Right atrium auricular region (tissue), 2 donors: ENCODE measurements at places on chromosomes 3 and 15.

DNA sequence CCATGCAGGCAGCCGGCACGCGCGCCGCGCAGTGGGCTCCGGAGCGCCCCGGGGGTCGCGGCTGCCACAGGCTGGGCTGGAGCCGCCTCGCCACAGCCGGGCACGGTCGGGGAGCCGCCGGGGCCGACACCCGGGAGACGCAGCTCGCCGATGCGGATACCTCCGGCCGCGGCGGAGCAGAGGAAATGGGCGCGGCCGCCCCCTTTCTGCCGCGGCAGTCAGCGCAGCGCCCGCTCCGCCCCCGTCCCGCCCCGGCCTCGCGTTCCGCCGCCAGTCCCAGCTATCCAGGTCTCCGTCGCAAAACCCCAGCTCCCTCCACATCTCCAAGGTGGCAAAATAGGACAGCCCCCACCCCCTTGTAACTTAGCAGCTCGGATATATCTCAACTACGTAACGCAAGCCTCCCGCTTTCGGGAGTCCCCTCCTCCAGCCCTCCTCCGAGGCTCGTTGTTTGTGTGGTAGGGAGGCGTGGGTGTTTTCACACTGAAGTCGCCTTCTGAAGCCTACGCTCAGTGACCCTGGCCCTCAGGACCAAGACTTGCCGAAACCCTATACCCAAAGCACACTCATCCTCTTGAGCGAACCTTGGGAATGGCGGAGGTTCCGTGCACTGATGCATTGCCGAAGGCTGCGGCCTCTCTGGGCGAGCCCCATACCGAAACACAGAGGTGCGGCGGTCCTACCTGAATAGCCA, at the start of gene SH3BP5:
Gene SH3BP5, minus strand, starts transcription at position 182 of the 694 bp plus-strand sequence. Its CDS starts 178 bp downstream, at position 4.
- peak; percentile 79 for DNase-seq

DNA sequence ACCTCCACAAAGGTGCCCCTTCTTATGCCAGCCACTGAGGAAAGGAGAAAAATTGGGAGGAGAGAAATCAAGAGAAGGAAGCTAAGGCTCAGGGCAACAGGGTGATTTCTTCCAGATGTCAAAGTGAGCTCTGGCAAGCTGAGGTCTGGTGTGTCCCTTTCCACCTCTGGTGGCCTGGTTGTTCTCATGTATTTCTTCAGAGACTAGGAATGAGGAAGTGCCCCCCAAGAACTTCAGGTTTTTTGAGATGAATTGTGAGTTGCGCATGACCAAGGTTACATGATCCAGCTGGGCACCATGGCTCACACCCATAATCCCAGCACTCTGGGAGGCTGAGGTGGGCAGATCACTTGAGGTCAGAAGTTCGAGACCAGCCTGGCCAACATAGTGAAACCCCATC, 5.6 kb downstream of the RAB6B start:
- DNase-seq, result peak; percentile 44

- DNase-seq, result no peak
Measured at GRCh38 chr3:131501949-131502348, 822 bp downstream of the MRPL3 start.

DNA sequence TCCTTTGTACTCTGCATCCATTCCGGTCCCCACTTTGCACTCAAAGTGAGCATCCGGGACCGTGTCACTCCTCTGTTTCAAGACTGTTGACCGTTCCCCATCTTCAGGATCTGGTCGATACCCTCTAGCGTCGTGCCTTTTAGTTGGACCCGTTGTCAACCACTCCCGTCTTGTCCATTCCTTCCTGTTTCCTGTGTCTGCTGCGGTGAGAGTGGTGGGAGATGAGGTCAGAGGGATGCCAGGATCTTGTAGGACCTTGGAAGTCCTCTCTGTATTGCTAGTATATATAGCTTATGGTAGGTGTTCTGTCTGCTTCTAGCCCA, 624 bp downstream of the BRK1 start:
- no peak for DNase-seq

DNA sequence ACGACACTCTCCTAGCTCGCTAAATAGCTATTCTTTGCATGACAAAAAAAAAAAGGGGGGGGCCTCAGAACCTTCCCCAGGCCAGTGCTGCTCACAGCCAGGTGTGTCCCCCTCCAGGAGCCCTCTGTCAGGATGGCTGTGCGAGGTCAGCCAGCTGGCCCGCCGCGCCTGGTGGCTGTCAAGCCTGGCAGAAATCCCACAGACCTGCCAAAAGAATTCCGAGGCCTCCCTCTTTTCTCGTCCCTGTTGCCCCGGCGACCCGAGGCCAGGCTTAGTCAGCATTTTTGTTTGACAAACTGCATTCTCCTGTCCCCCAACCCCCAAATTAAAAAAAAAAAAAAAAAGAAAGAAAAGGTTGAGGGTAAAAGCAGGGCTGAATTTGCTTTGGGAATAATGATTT, 61.9 kb downstream of the TM4SF4 start:
- no peak for DNase-seq

DNA sequence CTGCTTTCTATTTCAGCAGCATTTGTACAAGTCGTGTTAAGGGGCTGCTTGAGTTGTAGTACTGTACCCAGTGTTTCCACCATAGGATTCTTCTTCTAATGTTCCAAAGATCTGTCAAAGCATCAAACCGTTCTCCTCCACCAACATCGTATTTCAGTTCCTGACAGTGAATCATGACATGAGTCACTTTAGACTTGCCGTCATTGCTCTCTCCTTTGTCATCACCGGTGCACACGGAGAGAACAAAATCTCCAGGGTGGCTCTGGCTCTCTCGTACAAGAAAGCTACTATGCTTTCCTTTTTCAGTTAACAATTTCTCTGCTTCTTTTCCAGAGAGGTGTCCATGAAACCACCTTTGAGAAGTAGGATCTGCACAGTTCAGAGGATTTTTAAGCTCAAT, 270.9 kb upstream of the CCDC54 start:
- DNase-seq, result no peak

GRCh38 chr3:146133441-146133840, 27.5 kb downstream of the PLOD2 start:
- DNase-seq, result no peak

DNA sequence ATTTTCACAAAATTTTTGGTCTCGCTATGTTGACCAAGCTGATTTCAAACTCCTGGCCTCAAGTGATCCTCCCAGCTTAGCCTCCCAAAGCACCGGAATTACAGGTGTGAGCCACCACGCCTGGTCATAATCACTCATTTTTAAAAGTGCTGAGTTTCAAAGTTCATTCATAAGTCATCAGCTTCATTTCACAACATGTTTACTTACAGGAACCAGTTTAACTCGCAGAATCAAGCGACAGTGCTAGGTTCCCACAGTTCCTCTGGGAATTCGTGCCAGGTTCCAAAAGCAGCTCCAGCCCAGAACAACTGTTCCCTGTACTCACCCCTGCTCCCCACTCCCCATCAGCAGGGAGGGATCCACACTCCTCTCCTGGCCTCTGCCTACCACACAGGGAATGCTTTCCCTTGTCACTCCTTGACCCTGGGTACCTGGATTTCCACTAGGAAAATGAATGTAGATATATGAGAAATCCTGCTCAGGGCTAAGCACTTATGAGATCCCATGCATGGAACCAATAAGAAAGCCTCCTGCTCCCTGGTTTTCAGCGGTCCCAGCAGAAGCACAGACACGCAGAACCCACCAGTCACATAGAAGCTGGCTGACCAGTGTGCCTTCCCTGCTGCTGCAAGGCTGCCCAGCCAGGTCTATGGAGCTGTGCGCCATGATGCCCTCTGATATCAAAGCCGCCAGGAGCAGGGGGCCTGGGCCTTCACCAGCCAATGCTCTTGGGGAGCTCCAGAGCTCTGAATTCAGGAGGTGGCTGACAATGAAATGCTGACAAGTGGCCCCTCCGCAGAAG, 72.3 kb downstream of the ITGB5 start:
- DNase-seq, result no peak

- no peak for DNase-seq
Measured at GRCh38 chr3:46375814-46376213, 5.1 kb downstream of the CCR5 start.

- no peak for DNase-seq
Measured at GRCh38 chr3:112777811-112778210, 68.9 kb downstream of the CD200R1L start.

GRCh38 chr3:197501879-197502620, 53.7 kb downstream of the BDH1 start:
- no peak for DNase-seq

GRCh38 chr3:143578810-143579435, 269.3 kb downstream of the SLC9A9 start:
- DNase-seq, result no peak

DNA sequence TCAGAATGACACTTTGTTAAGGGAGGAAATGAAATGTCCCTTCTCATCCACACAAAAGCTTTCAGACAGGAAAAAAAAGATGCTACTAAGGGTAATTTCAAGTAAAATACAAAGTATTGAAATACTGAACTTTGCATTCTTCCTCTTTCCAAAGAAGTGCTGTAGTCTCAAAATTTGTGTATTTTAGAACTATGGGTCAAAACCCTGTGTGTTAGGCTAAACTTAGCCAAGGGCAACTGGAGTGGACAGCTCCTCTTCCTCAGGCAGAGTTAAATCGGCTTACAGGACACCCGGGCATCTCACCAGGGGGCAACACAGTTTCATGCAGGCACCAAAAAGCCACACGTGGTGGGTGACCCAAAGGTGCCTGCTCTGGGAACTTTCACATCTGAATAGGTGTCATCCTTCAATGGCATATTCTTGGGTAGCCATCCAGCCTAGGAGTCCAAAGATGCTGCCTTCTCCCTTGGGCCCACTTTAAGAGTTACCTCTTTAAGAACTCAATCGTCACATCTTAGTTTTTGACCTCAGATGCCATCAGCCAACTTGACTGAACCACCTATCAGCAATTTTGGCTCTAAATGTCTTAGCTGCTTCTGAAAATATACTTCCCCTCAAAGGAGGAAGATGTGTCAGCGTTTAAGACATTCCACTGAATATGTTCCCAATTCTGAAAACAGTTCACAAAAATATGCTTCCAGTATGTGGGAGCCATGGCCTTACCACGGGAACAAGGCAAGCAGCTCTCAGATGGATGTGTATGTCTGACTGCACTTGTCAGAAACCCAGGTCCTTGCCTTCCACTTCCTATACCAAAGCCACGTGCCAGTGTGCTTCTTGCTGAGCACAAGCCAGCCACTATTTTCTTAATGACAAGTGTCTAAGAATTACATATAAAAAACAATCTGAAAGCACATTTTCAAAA, 32.2 kb upstream of the MUC13 start:
- DNase-seq, result no peak

DNA sequence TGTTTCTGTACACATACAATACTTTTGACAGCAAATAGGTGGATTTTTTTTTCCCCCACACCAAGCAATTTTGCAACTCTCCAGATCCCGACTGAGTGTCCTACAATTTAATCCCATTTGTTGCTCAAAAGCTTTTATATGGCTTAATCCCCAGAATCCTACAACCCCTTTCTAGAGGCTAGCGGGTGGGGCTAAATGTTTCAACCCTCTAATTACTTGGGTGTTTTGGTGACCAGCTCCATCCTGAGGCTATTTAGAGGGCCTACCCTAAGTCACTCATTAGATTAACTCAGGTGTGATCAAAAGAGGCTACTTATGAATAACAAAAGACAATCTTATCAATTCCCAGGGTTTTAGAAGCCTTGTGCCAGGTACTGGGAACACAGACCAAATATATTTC, 21.0 kb upstream of the FBXL2 start:
- no peak for DNase-seq

DNA sequence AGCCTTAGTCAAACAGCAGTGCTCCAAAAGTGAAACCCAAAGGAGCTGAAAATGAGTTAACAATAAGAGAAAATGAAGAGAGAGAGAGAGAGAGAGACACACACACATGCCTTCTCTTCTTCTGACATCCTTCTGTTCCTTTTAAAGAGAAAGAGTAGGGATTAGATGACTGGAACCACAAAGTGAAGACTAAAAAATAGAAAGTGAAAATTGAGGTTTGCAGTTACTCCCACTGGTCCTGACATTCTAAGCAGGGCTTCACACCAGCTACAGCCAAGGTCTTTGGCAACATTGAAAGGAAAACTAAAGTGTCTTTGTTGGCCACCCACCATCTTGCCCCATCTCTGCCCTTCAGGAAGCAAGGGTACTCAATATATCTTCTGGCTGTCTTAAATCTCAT, 59.2 kb downstream of the USP50 start:
- no peak for DNase-seq

GRCh38 chr15:65312400-65312916, 8.0 kb downstream of the RNU5B-1 start:
- no peak for DNase-seq

- no peak for DNase-seq
Measured at GRCh38 chr3:155846119-155846518, 8.1 kb downstream of the SLC33A1 start.

- DNase-seq, result no peak
Measured at GRCh38 chr15:66735909-66736305, 33.9 kb downstream of the SMAD6 start.

GRCh38 chr3:8931342-8931741, 31.9 kb downstream of the RAD18 start:
- DNase-seq, result no peak

- DNase-seq, result peak; percentile 68
Measured at GRCh38 chr3:37466660-37467359, 292.4 kb upstream of the LRRFIP2 start.

DNA sequence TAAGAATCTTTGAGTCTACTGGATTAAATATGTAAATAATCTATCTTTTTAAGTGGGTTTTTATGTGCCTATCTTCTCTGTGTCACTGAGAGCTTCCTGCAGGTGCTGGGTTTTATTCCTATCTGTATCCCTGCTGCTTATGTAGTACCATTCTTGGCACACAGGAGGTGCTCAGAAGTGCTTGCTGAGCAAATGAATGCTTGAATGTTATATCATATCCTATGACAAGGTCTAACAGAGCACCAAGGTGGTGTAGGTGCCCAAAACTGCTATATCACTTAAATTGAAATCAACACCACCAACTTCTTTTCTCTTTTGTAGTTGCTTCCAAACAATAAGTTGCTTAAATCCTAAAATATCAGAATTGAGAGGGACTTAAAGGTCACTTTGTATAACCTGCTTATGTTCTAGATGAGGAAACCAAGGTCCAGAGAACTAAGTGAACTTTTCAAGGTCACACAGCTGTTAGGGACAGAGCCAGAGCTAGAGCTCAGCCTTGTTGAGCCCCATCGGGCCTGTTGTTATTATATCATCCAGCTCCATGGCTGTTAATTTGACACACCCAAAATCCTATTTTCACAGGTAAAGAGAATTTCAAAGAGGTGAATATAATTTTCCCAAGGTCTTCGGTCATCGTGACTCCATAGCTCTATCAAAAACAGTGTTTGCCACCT, 46.0 kb downstream of the CCNL1 start:
- DNase-seq, result no peak

DNA sequence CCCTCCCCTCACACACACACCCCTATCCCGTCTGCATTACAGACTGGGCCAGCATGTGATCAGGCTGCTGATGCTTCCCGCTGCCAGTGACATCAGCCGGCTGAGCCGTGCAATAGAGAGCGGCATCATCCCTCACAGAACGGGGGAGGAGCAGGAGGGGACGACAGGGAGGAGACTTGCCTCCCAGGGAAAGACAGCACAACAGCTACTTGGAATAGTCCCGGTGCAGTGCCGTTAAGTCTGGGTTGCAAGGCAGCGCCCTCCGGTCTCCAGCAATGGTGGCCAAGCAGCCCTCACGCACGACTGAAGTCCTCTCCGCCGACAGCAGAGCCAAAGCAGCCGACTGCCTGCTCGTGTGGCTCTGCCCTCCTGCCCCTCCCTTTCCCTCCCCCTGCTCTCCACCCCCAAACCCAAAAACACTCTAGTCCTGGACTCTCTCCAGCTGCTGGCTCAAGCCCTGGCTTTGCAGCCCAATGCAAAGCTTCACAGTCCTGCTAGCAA, 31.5 kb upstream of the RPS17 start:
- peak; percentile 75 for DNase-seq

GRCh38 chr3:104825116-104825515, 541.6 kb upstream of the ALCAM start:
- DNase-seq, result no peak
